ENCODE measurements at places on chromosomes 12 and 14.

DNA sequence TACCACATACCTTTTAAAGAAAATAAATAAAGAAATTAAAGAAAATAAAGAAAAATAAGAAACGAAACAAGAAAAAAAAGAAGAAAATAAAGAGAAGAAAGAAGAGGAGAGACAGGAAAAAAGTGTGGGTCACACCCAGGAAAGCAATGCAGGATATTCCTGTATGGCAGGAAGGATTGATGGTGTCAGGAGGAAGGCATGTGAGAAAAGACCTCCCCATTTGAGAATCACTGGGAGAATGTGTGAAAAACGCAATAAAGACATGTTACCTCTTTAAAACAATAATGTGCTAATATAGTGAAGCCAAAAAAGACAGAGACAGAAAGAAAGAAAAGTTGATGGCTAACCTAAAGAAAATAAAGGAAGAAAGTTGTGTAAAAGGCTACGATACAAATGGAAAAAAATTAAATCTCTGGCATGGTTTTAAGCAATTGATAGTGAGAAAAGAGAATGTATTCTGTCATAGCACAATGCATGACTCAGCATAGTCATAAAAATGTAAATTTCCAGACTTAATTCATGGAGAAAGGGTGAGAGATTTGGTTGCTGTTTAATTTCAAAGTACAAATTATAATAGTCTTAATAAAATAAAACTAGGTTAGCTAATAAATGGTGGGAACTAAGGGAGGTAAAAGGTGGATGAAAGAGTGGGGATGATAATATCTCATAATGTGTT is 24.3 kb upstream of the FOXG1 start:
- DNase-seq: no peak

DNA sequence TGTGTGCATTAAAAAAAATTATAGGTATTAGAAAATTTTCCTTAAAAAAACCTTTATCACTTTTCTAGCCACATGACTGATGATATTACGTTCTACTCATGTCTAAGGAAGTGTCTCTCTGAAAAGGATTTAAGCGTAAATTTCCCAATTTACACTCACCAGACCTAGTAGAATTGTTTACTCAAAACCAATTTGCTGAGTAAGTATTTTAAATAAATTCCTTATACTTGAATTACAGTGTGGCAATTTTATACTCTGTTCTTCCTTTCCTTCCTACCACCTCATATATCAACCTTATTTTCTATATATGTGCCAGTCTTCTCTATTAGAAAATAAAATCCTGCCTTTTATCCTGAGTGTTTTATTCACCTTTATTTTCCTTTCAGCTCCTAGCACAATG is 1035.1 kb downstream of the TRHDE start:
- no peak for DNase-seq

DNA sequence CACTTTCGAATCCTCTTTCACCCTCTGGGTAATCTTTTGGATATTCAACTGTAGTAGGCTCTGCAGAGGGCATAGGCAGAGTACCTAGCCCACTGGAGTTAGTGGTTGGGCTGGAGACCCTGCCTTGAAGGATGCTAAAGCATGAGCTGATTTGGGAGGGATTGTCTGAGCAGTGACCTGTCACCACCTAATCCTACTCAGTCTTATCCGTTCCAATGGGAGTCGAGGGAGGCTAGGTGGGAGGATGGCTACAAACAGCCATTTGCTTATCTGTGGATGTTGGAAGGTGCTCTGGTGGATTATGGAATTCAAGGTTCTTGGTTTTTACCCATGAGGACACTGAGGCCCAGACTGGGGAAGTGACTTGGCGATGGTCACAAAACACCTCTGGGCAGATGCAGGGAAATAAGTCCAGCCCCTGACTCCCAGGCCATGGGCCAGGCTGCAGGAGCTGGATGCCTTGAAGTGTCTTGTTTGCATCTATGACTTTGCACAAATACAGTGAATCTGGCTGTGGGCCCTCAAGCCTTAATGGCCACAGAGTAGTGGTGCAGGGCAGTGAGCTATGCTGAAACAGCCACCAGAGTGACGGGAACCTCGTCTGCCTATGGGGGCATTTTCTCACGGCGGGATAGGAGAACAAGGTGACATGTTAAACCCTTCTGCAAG is 3.7 kb downstream of the KMT5A start:
- DNase-seq: no peak

DNA sequence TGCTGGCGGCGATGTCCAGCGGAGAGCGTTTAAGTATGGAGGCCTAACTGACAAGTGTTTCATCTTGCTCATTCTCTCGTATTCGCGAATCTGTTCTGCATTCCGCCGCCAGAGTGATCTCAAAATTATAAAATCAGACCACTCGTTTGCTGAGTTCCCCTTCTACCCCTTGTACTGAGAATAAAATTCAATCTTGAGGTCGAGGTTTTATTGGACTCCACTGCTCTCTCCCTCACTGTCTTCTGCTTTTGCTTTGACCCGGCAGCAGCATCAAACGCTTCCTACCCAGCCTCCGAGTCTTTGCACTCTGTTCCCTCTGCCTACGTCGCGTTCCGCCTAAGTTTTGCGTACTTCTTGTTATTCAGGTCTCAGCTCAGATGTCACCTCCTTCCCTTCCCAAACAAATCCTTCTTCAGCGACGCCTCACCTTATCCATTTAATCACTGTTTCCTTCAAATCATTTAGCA is 462 bp downstream of the KNTC1 start:
- peak; percentile 44 for DNase-seq

DNA sequence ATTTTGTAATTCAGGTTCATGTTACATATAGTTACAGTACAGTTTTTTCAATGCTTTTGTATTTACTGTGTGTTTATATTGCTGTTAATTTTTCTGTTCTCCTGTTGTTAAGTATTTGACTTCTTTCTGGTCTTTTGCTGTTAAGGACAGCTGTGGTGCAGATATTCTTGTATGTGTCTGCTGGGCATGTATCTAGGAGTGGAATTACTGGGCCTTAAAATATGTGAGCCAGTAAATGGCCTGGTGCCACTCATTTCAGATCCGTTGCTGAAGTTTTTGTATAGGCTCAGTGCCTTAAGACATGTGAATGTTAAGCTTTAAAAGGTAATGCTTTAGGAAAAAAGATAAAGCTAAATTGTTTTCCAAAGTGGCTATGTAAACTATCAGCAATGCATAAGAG is 87.3 kb downstream of the TTLL5 start:
- no peak for DNase-seq

DNA sequence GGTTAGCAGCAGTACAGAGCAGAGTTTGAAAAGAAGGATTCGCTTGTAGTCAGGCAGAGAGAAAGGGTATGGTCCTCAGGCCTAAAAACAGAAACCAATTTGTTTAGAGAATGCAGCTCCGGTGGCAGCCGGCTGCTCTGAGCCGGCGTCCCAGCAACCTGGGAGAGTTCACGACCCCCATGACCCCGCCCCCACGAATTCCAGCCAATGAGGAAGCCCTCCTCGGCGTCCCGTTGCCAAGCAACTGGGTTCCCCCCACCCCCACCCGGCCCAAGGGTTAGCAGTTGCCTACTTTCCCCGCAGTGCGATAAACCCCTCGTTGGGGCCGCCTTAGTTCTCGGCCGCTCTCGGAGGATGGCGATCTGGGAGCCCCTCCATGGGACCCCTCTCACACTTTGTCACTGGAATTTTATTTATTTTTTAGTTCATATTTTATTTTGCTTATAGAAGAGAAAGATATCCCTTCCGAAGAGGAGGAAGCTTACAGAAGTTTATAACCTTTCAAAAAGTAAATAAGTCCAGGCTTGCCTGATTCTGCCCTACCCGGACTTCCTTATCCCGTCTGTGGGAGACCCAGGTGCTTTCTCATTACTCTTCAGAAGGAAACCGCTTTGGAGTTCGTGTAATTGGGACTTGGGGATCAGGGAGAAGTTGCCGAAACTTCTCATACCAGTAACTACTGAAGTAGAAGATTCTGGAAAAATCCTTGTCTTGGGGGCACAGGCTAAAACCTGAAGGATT is at the start of gene CCDC60:
Gene CCDC60, plus strand, starts transcription at position 300 of the 741 bp plus-strand sequence. CDS start 448 bp downstream, outside the sequence.
- DNase-seq: no peak

GRCh38 chr12:68392376-68392775 is 60.2 kb upstream of the MDM1 start:
- DNase-seq: no peak

GRCh38 chr12:112868459-112869041 is 38.2 kb upstream of the OAS1 start:
- no peak for DNase-seq

DNA sequence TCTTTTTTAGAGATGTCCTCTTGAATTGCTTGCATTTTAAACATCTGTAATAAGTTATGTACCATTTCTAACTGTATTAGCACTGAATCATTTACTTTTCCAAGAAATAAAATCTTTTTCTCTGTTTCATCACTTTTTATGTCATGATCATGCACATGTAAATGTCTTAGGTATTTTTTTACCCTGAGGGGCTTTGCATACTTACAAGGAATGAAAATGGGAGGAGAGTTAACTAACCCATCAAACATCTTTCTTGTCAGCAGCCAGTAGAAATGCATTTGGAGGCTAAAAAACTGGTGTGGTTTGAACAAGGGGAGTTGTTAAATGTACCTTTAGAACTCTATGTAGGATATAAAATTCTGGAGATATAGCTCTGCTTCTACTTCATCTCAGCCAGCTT is 1080.3 kb downstream of the GALC start:
- peak; percentile 79 for DNase-seq

GRCh38 chr14:87161502-87161901 is 831.5 kb downstream of the GALC start:
- DNase-seq: no peak

- DNase-seq: no peak
Observed at GRCh38 chr12:117097159-117097558, 2.1 kb downstream of the TESC start.

Measured in adipocyte (in vitro differentiated cells).